ENCODE measurements at places on chromosomes 1 and 21.

- no peak for DNase-seq
Measured at GRCh38 chr1:203170625-203171330, 4.8 kb downstream of the MYBPH start.

- peak; percentile 20 for DNase-seq
Measured at GRCh38 chr1:248686815-248687214, 15.8 kb downstream of the OR14I1 start.

DNA sequence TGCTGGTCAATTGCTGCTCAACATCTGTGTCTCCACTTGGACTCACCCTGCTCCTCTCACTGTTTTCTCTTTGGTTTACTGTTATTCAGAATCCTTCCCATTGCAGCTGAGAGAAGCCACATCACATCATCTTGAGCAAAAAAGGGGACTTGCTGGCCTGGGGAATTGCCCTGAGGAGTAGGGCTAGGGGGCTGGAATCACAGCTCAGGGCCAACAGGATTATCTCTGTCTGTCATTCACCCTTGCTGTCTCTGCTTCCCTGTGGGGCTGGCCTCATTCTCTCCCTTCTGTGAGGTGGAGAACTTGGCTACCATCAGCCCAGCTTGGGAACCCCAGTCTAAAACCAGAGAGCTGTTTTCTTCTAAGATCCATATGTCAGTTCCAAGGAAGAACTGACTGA is 140.7 kb upstream of the WNT4 start:
- DNase-seq: no peak

DNA sequence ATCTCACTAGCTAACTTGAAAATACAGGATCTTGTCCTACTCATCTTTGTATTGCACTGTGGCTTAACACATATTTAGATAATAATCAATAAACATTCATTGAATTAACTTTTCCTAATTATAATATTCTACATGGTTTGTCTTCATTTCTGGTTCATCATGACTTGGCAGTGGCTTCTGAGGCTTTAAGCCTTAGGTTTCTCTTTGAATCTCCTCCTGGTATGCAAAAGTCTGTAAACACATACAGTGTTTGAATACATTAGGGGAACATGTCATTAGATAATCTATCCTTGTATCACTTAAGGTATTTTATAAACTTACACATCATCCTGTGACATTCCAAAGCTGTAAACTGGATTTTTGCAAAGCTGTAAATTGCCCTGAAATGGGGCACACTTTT is 20.6 kb downstream of the CTSK start:
- DNase-seq: no peak

DNA sequence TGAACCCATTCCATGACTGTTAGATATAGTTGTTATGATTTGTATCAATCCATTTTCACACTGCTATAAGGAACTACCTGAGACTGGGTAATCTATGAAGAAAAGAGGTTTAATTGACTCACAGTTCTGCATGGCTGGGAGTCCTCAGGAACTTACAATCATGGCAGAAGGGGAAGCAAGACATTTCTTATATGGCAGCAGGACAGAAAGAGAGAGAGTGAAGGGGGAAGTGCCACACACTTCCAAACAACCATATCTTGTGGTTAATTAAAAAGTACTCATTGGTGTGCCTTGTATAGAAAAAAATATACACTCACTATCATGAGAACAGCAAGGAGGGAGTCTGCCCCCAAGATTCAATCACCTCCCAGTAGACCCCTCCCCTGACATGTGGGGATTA is 137.6 kb upstream of the NBPF11 start:
- DNase-seq: no peak

DNA sequence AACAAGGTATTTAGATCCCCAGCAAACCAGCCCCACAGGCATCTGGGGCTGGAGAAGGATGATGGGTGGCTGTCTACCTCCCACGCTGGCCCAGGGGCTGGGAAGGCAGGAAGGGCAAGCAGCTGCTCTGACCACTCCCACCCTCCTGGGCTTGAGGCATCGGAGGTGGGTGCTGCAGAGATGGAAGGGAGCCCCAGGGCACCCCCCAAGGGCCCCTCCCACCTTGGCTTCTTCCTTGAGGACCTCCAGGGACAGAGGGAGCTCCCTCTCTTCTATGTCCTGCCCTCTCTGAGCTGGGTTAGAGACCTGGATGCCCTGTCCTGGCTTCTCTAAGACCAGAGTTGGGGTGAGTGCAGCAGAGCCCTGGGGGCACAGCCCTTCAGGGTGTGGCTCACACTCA is 3.1 kb downstream of the CD52 start:
- no peak for DNase-seq

- DNase-seq: no peak
Measured at GRCh38 chr1:186985889-186986491, 157.2 kb downstream of the PLA2G4A start.

DNA sequence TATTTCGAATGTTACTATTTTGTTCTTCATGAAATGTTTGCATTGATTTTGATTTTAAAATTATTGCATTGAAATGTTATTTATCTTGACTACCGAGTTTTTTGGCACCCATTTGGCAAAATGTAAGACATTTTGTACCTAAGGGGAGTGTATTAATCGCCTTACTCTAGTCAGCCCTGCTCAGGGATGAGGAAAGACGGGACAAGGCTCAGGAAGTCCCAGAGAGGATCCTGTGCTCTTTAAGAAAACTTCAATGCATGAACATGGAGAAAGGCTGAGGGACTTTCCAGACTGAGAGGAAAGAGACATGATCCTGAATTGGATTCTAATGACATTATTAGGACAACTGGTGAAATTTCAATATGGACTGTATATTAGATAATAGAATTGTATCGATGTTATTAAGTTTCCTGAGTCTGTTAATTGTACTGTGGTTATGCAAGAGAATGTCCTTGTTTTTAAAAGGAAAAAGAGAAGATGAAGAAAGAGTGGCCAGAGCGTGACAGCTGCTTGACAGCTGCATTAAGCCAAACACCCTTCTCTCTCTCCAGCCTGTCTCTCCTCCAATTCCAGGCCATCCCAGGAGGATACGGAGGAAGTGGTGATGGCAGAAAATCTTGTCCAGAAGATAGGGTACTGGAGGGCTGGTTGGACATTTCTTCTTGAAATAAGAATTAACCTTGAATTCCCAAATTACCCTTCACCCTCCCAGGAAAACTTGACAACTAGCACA is 66.0 kb downstream of the PLEKHA6 start:
- DNase-seq: no peak

DNA sequence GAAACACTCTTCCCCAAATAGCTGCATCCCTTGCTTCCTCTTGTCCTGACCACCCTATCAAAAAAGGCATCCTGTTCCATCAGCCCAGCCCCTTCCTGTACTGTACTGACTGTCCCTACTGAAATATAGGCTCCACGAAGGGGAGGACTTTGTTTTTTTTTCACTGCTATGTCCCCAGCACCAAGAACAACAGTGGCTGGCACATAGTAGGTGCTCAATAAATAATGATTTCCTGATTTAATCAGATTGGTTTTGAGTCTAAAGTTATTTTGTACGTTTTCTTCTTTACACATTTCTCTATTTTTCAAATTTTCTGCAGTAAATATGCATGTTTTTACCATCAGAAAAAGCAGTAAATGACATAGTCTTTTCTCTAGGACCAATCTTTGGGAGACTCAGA is 73.9 kb downstream of the CD58 start:
- no peak for DNase-seq

DNA sequence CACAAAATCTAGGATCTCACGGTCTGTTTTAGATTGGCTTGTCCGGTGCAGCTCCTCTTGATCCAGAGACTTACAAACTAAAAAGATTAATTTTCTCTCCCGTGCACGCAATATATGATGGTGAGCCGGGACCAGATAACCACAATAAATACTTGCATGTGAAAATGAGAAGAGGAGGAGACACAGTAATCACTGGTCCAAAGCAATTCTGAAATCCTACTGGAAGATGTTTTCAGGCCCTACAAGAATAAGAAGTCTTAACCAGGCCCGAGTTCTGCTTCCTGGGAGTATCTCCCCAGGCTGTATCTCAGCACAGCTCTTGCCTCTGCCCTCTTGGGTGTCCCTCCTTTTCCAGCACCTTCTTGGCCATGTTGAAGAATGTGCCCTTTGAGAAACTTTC is 1.0 kb upstream of the WDR4 start:
- DNase-seq: no peak

DNA sequence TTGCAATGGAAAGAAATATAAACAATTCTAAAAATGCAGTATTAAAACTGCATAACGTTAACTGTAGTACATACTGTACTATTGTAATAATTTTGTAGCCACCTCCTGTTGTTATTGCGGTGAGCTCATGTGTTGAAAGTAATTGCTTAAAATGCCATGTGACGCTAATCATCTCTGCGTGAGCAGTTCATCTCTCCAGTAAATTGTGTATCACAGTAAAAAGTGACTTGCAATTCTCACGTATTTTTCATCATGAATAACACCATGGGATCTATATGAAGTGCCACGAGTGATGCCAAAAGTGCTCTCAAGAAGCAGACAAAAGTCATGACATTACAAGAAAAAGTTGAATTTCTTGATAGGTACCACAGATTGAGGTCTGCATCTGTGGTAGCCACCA is 82.4 kb upstream of the CYYR1 start:
- no peak for DNase-seq

- no peak for DNase-seq
Measured at GRCh38 chr1:146039844-146040194, 18.3 kb upstream of the HJV start.

DNA sequence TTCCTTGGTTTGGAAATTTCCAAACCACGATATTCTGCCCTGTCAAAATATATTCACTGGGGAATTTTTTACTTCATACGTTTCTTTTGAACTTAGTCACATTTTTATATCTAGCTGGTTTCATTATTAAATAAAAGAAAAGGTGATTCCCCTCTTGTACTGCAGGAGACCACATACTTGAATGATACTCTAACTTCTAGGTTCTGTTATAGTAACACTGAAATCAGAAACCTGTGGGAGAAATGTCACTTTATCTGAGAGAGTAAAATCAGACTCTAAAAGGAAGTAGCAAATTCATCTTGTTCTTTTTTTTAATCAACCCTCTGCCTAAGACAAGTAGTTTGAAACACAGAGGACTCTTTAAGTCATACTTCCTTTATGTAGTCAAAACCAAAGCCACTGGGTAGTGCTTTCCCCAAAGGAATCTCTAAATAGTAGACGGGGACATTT is 34.4 kb downstream of the MRPL39 start:
- peak; percentile 80 for DNase-seq

- DNase-seq: no peak
Measured at GRCh38 chr1:54395281-54395934, 10.8 kb downstream of the SSBP3 start.

DNA sequence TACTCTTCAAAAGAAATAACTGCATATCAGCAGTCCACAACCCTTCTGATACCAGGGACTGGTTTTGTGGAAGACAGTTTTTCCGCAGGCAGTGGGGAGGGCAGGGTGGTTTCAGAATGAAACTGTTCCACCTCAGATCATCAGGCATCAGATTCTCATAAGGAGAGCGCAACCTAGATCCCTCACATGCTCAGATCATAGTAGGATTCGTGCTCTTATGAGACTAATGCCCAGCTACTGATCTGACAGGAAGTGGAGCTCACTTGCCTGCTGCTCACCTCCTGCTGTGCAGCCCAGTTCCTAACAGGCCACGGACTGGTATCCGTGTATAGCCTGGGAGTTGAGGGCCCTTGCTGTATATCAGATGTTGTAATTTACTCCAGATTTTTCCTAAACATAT is 11.5 kb downstream of the RO60 start:
- DNase-seq: no peak

- no peak for DNase-seq
Measured at GRCh38 chr1:6401673-6402072, 8.1 kb upstream of the ACOT7 start.

DNA sequence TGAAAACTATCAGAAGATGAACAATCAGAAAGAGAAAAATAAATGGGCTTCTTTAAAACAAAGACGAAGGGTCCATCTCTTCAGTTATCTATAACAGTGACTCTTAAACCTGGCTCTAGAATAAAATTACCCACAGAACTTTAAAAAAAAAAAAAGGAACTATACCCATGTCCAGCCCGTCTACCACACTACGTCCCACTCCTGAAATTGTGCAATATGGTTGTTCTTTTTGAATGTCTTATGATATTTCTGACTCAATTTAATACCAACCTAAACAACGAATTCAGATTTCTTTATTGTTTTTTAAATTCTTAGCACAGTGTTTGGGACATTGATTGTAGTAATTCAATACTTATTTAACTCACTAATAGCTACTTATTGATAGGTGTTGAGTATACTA is 246.3 kb downstream of the DPYD start:
- DNase-seq: no peak

DNA sequence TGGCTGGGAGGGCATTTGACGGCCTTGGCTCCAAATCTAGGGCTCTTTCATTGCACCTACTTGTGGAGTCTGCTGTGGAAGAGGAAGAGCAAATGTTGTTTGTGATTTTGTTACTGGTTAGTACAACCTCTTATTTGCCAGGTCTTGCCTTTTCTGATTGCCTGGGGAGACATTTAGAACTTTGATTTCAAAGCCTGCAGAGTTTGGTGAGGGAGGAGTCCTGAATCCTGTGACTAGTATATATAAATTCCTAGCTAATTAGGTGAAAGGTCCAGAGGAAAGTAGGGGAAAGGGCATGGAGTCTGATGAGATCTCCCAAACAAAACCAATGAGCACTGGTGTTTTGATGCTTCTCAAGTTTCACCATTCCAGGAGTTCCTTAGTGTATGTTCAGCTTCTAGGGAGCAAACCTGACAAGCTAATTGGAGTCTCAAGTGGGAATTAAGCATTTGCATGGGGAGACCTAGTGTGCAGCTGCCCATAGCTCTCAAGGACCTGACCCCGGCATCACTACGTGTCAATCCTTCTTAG is 5.1 kb upstream of the HMGCS2 start:
- DNase-seq: no peak

DNA sequence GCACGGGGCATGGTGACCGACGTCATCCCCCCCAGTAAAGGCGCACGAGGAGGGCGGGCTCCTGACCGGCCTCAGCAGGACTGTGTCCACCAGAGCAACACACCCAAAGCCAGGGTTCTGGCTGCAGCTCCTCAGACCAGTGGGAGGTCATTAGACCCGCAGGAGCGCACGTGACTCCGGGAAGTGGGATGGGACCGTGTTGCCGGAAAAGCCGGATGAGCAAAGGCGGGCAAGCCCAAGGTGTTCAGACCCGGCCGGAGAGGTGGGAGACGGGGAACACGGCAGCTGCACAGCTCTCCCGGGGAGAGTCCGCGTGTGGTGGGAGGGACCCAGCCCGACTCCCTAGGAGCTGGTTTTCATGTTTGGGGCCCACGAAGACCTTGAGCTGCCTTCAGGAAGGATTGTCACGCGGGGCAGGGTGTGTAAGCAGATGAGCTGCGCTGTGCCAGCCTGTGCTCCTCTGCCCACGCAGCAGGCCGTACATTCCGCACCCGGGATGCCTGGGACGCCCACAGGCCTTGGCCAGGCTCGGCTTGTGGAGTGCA is 20.6 kb upstream of the TRAPPC10 start:
- DNase-seq: no peak

- DNase-seq: no peak
Measured at GRCh38 chr1:3672971-3673361, 20.6 kb downstream of the TP73 start.

GRCh38 chr1:231395076-231395997 is 26.8 kb downstream of the EGLN1 start:
- no peak for DNase-seq

GRCh38 chr1:52920791-52921291 is 699 bp downstream of the ECHDC2 start:
- no peak for DNase-seq

- no peak for DNase-seq
Measured at GRCh38 chr1:8332806-8333205, 14.9 kb downstream of the SLC45A1 start.

- DNase-seq: no peak
Measured at GRCh38 chr21:44450999-44451398, 4.3 kb upstream of the LRRC3 start.

Data from CD4-positive, alpha-beta T cell treated with Interleukin-4 for 1 hour (primary cell).